NCI-H2107 (cell line): ENCODE measurements at places on chromosomes 6 and 20.
A peak's percentile ranks its signal among the peaks of the same experiment; 100 is the strongest.

DNA sequence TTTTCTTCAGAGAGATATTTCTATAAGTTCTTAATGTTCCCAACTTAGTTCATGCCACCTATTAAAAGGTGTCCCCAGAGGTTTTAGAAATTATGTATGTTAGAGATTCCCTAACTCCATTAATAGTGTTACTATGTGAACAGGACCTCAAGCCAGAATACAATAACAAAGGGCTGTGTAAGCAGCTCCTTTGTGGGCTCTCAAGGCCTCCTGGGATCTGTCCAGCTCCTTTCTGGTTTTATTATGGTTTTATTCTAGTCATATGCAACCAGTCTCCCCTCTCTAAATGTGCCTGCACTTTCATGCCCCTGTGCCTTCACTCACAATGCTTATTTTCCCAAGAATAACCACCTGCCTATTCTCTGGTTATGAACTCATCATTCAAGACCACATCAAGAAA is 22.7 kb downstream of the NRSN1 start:
- DNase-seq, result no peak

- DNase-seq, result no peak
These were observed 99.2 kb downstream of the ATP9A start for GRCh38 chr20:51668947-51669346.

- no peak for DNase-seq
These were observed 265.2 kb downstream of the TAF4 start for GRCh38 chr20:61800359-61801064.

- DNase-seq, result no peak
These were observed 117.5 kb downstream of the PRIM2 start for GRCh38 chr6:57434944-57435343.

DNA sequence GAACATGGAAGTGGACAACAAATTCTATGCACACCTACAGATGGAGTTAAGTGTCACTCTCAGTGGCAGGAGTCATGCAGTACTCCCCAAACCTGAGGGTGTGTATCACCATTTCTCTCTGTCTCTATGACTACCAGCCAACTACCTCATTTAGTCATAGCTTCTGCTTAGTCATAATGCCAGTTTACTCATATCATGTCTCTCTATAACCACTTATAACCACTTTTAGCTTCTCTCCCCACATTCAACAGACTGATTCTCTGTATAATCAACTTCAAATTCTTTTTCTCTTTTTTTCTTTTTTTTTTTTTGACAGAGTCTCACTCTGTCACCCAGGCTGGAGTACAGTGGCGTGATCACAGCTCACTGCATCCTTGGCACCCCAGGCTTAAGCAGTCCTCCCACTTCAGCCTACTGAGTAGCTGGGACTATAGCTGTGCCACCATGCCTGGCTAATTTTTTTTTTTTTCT is 13.8 kb upstream of the GTF3C6 start:
- no peak for DNase-seq

GRCh38 chr6:108638993-108639392 is 78.3 kb downstream of the FOXO3 start:
- DNase-seq, result no peak

- DNase-seq, result peak; percentile 76
These were observed 51.0 kb upstream of the TCF21 start for GRCh38 chr6:133837801-133838349.

DNA sequence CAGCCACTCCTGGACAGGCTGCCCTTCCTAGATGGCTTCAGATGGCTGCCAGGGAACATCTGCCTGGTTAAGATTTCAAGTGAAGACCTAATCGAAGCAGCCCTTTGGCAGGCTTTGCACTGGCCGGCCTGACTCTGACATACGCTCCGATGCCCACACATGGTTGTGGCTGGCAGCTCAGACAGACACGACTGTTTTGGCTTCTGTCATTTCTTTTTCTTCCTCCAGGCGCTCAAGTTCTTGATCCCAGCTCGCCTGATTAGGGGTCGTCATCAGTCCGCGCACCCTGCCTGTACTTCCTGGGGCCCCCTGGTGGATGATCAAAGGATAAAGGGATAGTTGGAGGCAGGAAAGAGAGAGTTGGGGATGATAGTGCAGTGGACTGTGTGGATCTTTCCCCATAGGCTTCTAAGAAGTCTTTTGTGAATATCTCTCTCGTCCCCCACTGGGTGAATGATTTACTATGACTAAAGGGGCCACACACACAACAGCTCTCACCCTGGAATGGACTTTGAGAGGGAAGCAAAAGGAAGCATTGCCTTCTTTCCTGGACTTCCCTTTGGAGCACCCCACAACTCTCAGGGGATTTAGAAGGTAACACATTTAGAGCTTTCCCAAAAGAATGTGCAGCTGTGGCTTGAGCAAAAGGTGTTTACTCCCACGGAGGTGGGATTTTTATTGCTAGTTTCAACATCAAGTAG is 21.4 kb upstream of the TRAM2 start:
- DNase-seq, result no peak

GRCh38 chr6:45691426-45691825 is 313.7 kb upstream of the SUPT3H start:
- DNase-seq, result no peak

- no peak for DNase-seq
These were observed 7.6 kb downstream of the MAPK14 start for GRCh38 chr6:36035225-36035624.

- peak; percentile 29 for DNase-seq
These were observed 747 bp upstream of the PTPRA start for GRCh38 chr20:2872459-2873009.

- no peak for DNase-seq
These were observed 160.6 kb upstream of the COL21A1 start for GRCh38 chr6:56407883-56408410.

DNA sequence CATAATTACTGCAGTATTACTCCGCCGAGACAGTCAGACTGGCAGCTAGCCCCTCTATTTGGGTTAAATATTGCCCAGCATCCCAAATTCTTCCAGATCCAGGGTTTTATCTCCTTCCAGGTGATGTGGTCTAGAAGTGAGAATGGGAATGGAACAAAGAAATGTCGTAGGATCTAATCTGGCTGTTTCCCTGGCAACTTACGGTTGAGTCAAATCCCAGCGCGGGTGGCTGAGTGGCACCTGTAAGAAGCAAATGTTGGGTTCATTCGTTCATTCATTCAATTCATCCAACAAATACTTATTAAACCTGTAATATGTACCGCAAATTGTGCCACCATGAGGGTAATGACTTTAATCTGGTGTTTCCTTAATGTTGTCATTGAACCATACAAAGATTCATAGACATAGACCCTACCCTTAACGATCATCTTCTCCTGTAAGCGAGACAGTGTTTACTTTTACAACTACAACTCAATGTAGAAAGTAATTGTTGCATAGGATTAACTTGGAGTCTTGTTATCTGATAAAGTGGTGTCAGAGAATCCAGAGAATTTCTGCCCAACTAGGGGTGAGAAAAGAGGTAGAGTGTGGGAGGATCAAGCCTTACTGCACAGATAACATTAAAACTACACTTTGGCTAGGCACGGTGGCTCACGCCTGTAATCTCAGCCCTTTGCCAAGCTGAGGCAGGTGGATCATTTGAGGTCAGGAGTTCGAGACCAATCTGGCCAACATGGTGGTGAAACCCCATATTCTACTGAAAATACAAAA is 91.3 kb upstream of the ADGRF1 start:
- DNase-seq, result no peak

GRCh38 chr6:15444081-15444731 is 198.3 kb downstream of the JARID2 start:
- no peak for DNase-seq

DNA sequence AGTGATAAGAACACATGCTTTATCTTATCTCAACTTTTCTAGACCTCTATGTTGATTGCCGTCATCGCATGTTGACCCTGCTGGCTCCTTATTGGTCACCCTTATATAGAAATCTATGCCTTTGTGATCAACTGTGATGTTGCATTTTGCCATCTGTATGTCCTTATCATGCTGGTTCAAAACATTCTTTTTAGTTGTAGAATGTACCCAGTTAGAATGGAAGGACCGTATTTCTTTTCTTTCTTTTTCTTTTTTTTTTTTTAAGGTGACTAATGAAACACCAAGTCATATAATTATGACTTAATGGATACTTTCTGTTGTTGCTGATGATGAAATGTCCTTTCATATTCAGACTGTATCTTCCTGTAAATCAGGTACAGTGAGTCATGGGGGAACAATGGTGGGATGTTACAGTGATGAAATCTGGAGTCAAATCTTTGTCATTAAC is 145.9 kb upstream of the CITED2 start:
- DNase-seq, result no peak

- DNase-seq, result peak; percentile 35
These were observed 36.9 kb upstream of the FANCE start for GRCh38 chr6:35415065-35415891.

- DNase-seq, result no peak
These were observed 257.1 kb upstream of the TAB2 start for GRCh38 chr6:149060300-149060984.

DNA sequence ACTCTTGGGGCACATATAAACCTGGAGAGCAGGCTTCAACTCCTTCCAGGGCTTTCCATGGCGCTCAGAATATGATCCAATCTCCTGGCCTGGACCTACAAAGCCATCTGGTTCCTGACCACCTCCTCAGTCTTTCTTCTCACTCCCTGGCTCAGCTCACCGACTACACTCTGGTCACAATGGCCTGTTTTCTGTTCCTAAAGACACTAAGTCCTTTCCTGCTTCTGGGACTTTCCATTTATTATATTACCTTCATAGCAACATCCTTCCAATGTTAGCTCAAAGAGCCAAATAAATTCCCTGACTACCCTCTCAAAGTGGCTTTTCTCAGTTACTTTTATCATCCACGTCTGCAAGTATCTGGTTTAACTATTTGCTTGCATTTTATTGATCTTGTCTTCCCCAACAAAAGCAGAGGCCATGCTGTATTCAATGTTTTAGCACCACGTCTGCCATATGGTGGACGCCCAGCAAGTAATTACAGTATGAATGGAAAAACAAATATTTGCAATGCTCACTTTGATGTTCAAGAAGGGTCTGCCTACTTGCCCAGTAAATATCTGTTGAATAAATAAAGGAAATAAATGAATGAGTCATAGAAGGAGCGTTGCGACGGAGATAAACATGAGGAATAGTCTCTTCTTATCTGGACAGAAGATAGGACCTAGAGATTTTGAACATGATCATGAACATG is 328.4 kb downstream of the ESR1 start:
- DNase-seq, result no peak

GRCh38 chr6:119470893-119471542 is 121.5 kb upstream of the MAN1A1 start:
- DNase-seq, result no peak

DNA sequence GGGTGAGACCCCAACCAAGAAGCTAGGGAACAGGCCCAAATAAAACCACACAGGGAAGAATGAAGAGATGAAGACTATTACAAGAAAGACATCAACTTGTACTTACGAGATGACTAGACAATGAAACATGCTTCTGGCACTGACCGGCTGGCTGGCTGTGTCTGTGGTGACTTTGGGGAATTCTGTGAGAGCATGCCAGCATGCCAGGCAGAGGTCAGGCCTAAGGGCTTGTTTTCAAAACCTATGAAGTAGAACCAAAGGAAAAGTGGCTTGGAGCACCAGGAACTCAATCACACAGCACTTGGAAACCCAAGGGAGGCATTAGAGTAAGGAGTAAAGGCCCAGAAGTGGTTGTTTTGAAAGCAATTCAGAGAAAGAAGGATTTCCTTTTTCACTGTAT is 28.4 kb upstream of the GSTA3 start:
- DNase-seq, result no peak

GRCh38 chr6:83901624-83902023 is 42.1 kb downstream of the CYB5R4 start:
- no peak for DNase-seq

- DNase-seq, result no peak
These were observed 53.9 kb downstream of the LINC00237 start for GRCh38 chr20:21052241-21052640.

- DNase-seq, result no peak
These were observed 763 bp downstream of the KLC4 start for GRCh38 chr6:43060034-43060754.

DNA sequence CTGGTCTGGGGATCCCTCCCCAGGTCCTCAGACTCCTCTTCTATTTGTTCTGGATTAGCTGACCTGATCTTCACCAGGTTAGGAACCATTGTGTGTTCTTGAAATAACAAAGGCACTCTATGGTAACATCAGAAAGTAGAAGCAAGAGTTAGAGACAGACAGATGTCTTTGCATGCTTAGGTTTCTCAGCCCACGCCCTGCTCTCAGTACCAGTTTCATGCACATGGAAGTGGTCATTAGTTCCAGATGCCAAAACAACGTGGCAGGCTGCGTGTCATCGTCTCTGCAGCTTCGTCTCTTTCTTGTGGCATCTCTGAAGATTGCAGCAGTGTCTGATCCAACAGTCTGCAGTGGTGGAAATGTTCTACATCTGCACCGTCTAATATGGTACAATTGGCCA is 89.4 kb downstream of the PACRG start:
- DNase-seq, result no peak

DNA sequence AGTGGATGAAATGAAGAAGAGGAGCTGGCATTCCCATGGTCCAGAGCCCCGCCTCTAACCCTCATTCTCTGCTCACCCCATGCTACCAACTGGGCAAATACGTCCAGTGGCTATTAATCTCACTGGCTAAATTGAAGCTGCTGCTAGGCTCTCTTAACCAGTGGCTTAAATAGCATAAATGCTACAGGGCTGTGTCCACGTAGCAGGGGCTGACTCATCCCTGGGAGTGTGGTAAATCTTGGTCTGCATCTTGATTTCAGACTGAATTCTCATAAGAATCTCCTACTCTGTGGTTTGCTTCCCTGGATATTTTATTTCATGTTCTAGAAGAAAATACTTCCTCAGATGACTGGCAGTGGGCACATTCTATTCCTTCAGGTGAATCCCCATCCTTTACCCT is 193.1 kb upstream of the ARG1 start:
- DNase-seq, result no peak

DNA sequence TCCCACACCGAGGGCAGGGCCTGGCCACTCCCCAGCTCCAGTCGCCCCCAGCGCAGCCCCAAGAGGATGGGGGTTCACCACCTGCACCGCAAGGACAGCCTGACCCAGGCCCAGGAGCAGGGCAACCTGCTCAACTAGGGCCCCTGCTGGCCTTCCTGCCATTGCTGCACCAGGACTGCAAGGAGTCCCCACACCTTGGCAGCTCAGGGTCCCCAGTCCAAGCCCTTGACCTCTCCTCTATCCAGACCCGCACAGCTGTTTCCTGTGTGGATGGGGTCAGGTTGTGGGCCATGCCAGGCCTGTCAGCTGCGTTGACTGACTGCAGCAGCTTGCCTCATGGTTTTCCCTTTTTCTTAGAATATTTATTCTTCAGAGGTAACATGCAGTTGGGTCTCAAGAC is 4.4 kb downstream of the LRRC73 start:
- DNase-seq, result no peak

DNA sequence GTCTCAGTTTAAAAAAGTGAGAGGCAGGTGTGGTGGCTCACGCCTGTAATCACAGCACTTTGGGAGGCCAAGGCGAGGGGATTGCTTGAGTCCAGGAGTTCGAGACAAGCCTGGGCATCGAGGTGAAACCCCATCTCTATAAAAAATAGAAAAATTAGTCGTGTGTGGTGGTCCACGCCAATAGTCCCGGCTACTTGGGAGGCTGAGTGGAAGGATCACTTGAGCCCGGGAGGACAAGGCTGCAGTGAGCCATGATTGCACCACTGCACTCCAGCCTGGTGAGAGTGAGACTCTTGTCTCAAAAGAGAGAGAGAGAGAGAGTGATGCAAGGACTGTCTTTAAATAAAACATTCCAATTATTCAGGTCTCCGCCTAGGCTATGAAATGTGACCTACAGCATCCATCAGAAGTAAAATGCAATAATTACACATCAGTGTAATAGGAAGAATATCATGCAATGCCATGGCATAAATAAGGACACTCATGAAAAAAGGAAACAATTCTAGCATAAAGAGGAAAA is 81.5 kb downstream of the SH3BGRL2 start:
- DNase-seq, result no peak
